SJSA1 (cell line): ENCODE measurements at places on chromosomes 1 and 21.

DNA sequence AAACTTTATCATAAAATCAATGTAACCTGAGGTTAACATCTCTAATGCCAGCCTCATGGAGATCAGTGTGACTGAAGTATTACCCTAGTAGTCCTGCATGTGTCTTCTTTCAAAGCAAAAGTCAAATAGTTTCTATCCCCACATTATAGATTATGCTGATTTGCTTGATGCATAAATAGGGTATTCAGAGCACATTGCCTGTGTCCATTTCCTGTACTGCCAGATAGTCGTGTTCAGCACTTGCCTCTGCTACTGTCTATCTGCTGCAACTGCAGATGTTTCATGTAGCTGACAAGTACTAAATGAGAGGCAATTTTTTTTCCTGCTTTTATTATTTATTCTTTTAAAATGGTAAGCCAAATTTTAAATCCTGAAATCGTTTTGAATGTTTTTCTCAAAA is 348.7 kb downstream of the CHRM3 start:
- DNase-seq = no peak

DNA sequence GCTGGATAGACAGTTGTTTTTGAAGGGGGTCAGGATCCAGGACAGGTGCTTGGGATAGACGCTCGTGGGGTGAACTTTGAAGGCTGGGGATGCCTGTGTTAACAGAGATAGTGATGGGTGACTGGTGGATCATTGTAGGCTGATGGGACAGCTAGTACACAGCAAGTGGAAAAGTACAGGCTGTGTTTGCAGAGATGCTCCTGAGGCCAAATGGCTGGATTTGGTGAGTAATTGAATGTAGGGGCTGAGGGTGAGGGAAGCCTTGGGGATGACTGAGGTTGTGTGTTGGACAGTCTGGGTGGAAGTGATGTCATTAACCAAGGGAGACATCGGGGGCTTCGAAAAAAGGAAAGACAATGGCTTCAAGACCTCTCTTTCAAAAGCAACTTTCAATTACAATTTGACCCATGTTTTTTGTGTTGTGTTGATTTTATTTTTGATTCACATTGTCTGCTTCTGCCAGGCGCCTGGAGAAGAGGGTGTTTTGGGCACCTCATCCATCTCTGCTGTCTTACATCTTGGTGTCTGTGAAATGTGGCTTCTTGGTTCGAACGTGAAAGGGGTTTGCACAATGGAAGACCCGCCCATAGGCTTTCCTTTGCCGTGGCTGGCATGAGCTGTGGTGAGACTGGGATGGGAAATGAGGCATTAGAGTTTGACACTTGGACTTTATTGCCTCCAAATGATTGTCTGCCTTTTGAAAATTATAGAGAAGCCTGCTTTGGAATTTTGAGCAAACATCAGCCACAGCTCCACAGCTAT is 147.5 kb downstream of the FOXD2 start:
- peak; percentile 26 for DNase-seq

GRCh38 chr1:41613689-41614574 is 129.4 kb upstream of the EDN2 start:
- DNase-seq = no peak

DNA sequence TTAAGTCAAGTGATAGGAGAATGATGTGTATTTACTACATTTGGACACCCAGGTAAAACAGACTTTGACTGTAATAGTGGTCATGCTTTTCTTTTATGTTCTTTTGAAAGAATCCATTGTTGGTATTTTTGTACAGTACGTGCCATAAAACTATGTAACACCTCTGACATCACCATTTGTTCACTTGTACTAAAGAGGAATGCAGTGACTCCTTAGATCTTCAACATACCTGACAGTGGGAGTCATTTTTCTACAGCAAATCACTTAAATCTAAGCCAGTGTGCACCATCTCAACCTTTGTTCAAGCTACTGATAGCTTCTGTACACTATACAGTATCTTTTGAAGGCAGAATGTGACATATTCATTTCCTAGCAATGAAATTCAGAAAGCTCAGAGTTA is 6.3 kb upstream of the PLD5 start:
- no peak for DNase-seq

DNA sequence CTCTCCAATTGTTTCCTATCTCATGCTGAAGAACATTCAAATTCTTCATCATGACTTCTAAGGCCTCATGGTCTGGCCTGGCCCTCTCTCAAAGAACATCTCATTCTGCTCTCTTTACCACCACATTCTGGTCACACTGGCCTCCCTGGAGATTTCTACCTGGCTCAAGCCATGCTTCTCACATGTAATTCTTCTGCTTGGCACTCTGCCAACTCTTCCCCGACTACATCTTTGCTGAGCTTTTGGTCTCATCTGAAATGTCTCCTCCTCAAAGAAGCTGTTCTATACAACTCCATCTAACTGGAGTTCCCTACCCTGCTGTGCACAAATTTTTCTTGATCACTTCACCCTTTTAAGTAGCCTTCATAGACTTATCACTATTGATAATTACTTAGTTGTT is 1.4 kb upstream of the TBX19 start:
- DNase-seq = no peak

GRCh38 chr1:24901791-24902470 is 28.1 kb downstream of the RUNX3 start:
- no peak for DNase-seq

- peak; percentile 76 for DNase-seq
Observed at GRCh38 chr1:13583595-13583965, at the start of gene PDPN. PDPN (plus strand) TSS chr1:13583832; CDS start chr1:13584034, 202 bp downstream.

GRCh38 chr1:19028110-19028509 is 71.6 kb upstream of the IFFO2 start:
- no peak for DNase-seq

GRCh38 chr21:46562964-46563607 is 41.8 kb downstream of the S100B start:
- no peak for DNase-seq

GRCh38 chr1:26317146-26317545 is 612 bp upstream of the CD52 start:
- no peak for DNase-seq

DNA sequence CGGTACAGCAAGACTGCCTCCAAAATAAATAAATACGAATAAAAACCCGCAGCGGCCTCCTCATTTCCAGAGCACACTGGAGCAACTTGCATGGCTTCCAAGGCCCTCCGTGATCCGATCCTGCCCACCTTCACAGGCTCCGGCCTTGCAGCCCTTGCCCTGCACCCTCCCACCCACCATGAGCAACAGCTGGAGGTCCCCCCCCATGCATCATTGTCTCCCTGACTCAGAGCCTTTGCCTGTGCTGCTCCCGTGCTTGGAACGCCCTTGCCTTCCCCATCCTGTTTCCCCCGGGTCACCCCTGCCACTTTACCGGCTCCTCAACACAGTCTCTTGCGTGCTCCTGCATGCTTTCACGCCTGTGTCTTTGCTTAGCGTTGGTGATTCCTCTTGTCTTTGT is 71.0 kb upstream of the ANGPTL1 start:
- no peak for DNase-seq

DNA sequence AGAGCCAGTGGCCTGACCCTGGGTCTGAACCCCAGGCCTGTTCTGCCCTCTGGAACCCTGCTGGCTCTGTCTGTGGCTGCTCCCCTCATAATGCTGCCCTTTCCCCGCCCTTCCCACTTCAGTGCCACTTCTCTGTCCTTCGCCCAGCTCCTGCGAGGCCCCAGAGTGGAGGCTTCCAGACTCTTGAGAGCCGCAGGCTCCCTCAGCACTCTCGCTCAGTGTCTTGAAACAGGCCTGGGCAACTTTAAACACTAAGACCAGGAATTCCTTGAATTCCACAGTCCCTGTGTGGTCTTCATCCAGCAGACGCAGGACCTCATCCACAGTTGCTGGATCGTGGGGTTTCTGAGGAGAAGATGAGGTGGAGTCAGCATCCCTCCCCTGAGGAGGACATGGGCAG is 3.5 kb downstream of the CRNN start:
- peak; percentile 91 for DNase-seq

- no peak for DNase-seq
Observed at GRCh38 chr21:43703035-43703880, 15.7 kb upstream of the PDXK start.

DNA sequence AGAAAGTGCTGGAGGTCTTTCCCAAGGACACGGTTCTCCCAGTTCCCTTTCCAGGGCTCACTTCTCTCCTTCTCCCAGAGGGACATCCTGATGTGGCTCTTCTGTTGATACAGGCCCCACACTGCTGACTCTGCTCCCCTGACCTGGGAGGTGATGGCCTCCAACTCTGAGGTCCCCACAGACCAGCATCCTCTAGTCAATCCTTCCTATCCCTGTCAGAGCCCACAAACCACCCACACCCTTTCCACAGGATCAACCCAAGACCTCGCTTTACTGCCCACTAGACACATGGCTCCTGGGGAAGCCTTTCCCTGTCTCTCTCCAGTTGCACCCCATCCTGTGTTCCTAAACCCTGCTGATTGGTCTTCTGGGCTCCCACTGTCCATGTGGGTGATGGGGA is 11.6 kb downstream of the SLAMF7 start:
- DNase-seq = no peak

GRCh38 chr1:112461200-112461871 is 47.4 kb upstream of the WNT2B start:
- no peak for DNase-seq

DNA sequence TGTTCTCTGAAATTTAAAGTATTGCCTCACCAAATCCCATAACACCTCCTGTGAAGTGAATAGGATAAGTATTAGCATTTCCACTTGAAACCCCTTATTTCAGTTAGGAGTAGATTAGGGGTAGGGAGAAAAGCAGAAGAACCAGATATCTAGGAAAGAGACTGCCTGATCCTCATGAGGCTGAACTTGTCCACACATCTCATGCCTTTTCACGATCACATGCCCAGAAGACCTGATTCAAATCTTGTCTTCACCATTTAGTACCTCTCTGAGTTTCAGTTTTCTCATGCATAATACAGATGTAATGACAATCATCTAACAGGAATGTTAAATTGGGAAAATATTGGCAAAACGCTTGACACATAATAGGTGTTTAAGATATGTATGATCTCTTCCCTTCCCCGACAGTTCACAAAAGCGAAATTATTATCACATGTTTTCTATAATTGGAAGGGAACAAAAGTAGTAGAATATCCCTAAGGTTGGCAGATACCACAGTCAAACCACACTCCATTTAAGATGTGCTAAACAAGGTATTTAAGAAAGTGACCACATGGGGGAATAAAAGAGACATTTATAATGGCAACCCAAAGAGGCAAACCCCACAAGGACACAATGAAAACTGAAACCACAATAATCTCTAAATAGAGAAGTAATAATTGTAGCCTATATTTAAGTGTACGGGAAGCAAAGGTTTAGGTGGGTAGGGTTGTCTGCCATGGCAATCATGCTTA is 25.2 kb downstream of the GFI1 start:
- DNase-seq = no peak
